ENCODE measurements at places on chromosomes 16 and 17. TPM values are rescaled to one million over a fixed set of nuclear protein-coding genes. Genes with fewer than 3 reads are reported as not detected.

The TMUB2 gene
- total RNA-seq, result 52.0 TPM

The KRTAP4-5 gene
- not detected for total RNA-seq

The ZNF385C gene
- 1.0 TPM for total RNA-seq

The CRYM gene
- 2.6 TPM for total RNA-seq

The GNGT2 gene
- total RNA-seq, result not detected

GRCh38 chr17:78971756-78972506, 7.8 kb downstream of the LGALS3BP start:
- no peak for DNase-seq
- H3K27ac ChIP-seq, result peak overlapping the region; percentile 76
- H3K4me1 ChIP-seq, result peaks cover under 1% of the 10 kb centered on the region
- peak overlapping the region; percentile 27 for H3K4me3 ChIP-seq

DNA sequence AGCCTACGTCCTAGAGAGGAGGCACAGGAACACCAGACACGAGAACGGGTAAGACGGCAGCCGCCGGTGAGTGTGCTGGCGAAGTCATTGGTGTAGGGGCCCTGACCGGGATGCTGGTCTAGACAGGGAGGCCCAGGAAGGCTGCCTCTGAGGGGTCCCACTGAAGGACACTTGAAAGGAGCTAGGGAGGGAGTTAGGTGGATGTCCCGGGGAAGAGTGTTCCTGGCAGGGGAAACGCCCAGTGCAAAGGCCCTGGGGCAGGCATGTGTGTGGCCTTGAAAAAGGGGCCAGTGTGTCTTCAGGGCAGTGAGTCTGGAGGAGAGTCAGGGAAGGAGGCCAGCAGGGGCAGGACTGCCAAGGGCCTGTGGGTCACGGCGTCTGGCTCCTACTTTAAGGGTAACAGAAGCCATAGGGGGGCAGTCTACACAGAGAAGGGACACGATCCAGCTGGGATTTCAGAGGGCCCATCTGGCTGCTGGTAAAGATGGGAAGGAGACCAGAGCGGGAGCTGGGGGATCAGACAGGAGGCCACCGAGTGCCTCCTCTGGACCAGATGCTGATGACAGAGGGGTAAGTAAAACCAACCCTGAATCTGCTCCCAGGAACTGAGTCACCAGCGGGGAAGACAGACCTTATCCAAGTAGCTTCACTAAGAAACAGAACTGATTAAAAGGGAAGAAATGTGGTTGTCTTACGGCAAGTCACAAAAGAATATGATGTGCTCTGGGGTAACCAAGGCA, 115.9 kb downstream of the LITAF start:
- no peaks in the 10 kb centered on the region for H3K36me3 ChIP-seq
- H3K4me3 ChIP-seq, result no peak overlapping the region
- H3K27me3 ChIP-seq, result no peaks in the 10 kb centered on the region

- no peaks in the 10 kb centered on the region for H3K36me3 ChIP-seq
- no peaks in the 10 kb centered on the region for H3K4me1 ChIP-seq
- no peaks in the 10 kb centered on the region for H3K27me3 ChIP-seq
These were observed 87.8 kb downstream of the GNAO1 start for GRCh38 chr16:56279132-56279531.

DNA sequence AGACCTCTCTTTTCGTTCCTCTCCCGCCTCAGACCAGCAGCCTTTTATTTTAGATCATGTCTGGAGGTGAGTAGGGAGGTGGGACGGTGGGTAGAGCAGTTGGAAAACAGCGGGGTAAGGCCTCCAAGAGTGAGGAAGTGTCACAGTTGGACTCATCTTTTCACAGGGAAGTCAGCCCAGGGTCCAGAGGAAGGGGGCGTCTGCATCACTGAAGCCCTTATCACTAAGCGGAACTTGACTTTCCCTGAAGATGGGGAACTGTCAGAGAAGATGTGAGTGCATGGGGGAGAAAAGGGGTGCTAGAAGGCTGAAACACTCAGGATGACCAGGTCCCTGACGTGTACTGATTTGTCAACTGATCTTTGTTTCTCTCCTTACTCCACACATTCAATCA, 461 bp downstream of the LRRC46 start:
- H3K4me1 ChIP-seq, result peaks cover 12% of the 10 kb centered on the region
- H3K4me3 ChIP-seq, result peak overlapping the region; percentile 91
- no peaks in the 10 kb centered on the region for H3K27me3 ChIP-seq
- peaks cover 2% of the 10 kb centered on the region for H3K36me3 ChIP-seq
- no peak overlapping the region for H3K27ac ChIP-seq

GRCh38 chr17:82962163-82962720, 117.2 kb upstream of the METRNL start:
- no peak for DNase-seq
- H3K36me3 ChIP-seq, result no peaks in the 10 kb centered on the region
- no peak overlapping the region for H3K4me3 ChIP-seq
- no peaks in the 10 kb centered on the region for H3K27me3 ChIP-seq

- H3K27ac ChIP-seq, result no peak overlapping the region
- H3K4me3 ChIP-seq, result no peak overlapping the region
- H3K4me1 ChIP-seq, result no peaks in the 10 kb centered on the region
- DNase-seq, result no peak
- H3K36me3 ChIP-seq, result no peaks in the 10 kb centered on the region
These were observed 72.1 kb downstream of the PDPK1 start for GRCh38 chr16:2609827-2610470.

DNA sequence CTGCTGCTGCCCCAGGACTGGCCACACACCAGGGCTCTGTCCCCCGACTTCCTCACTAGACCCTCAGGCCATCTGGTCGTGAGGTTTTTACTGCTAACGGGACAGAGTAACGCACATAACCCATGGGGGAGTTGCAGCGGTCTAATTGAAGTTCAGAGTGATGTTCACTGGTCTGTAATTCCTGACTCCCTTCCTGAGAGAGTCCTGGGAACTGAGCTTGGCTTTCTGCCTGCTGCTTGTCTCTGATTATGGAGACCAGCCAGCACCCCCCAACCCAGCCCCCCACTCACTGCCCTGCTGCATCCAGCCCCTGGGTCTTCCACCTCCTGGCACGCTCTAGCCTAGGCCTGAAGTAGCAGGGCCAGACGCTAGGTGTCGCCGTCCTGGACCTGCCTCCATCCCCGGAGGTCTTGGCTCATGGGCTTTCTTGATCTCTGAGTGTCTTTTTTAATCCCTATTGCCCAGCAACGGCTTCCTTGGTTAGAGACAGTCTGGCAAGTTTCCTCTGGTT, 192.9 kb downstream of the CCDC182 start:
- H3K27me3 ChIP-seq, result no peaks in the 10 kb centered on the region
- H3K4me1 ChIP-seq, result no peaks in the 10 kb centered on the region
- no peaks in the 10 kb centered on the region for H3K36me3 ChIP-seq
